Hypothalamus (tissue), 51 donors: ENCODE measurements at places on chromosomes 4 and X.

DNA sequence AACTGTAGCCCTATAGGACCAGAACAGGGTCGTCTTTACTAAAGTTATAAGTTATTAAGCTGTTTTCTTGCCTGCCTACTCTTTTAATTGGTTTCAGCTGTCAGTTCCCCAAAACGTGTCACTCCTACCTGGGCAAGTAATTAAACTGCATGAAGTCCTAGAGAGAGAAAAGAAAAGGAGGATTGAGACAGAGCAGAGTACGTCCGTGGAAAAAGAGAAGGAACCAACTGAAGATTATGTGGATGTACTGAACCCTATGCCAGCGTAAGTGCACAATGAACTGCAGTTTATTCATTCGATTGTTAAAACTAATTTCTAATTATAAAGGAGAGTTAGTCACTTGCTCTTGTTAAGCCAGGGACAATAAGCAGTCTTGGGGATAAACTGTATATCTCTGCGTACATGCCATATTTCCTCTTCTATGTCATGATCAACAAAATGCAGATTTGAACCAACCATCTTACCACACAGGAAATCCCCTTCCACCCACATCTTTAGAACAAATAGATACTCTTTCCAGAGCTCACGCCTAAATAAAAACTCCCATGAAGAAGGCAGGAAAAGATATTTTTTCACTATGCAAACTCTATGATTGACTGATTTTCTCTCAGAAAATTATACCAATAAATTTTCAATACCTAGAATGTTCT lies 22.8 kb downstream of the STAP1 start:
- no peak for DNase-seq

DNA sequence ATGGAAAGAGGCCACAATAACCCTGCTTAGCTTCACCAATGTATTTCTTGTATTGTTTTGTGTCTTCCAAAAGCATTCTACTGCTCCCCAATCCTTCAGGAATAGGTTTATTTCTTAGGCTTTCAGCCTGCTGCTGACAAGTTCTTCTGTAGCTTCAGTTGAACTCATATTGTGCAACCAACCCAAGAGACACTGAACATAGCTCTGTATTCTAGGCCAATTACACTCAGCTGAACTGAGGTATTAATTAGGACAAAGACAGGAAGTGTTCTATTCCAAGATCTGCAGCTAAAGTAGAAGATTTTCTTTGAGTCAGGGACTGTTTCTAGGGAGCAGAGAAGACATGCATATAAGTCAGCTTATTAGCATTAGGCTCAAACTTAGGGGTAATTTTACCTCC lies 151.8 kb downstream of the LHFPL1 start:
- no peak for DNase-seq

DNA sequence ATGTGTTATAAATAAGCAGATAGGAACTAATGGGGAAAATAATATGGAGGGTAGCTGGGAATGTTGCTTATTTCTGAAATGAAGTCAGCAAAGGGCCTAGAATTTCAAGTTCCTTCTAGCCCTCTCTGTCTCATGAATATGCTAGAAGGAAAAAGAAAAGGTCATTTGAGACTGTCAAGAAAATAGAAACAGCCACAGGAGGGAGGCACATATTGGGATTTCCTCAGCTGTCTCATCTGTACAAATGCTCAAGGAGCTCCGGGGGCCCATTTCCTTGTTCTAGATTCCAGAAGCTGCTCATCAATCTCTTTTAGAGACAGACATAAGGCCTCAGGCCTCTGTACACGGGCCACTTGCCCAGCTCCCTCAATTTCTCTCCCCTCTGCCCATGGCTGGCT lies 127.6 kb upstream of the ETNPPL start:
- no peak for DNase-seq

DNA sequence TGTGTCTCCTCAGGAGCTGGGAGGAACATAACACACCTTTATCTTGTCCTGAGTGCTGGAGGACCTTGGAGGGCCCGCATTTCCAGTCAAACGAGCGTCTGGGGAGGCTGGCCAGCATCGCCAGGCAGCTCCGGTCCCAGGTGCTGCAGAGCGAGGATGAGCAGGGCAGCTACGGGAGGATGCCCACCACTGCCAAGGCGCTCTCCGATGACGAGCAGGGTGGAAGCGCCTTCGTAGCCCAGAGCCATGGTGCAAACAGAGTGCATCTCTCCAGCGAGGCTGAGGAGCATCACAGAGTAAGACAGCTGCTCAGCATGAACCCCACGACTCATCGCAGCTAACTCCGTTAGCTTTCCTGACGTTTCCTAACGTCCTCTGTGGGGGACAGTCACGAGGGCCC lies 430 bp downstream of the TRIML1 start:
- no peak for DNase-seq

DNA sequence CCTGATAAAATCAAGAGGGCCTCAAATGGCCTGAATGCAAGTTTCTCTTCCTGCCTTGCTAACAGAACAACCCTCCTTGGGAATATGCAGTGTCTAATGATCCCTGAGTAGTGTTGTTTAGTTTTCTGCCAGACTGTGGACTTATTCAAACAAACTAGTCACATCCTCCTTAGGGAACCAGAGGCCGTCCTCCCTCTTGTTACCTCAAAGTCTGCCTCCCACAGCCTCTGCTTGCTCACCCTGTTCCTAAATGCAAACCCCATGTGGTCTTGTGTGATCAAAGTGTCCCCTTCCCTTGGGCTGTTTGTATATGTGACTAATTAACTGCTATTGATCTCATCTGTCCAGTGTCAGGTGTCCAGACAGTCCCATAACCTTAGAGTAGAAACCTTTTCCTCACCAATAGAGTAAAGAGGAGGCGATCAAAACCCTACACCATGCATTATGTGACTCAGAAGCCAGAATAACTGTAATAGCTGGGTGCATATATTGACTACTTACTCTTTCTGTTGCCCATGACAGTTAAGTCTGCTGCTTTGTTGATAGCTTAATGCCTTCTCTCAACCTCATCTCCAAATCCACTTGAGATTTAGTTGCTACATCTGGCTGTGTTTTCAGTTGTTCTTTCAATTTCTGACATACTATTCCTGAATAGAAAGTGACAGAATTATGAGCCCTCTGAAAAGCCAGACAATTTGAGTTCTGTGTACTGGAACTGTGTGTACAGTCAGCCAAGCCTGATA lies 473.0 kb upstream of the NWD2 start:
- DNase-seq, result no peak

- DNase-seq, result no peak
These were observed 184.1 kb upstream of the LNX1 start for GRCh38 chr4:53775381-53775780.

DNA sequence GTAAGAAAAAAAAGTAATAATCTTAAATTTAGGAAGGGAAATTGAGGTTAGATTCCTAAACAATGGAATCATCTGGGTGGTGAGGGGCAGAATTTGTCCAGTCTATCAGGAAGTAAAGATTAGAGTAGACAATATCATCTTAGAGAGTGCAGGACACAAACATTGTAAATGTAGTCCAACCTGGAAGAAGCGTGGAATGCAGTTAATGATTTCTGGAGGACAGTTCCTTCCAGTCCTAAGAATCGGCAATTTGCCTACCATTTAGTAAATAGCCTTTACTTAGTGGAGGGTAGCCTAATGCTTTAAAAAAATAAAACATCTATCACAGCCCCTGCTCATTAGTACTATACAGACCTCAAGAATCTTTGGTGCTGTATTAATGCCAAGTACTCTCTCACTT lies 147.5 kb upstream of the TTC29 start:
- DNase-seq, result no peak

DNA sequence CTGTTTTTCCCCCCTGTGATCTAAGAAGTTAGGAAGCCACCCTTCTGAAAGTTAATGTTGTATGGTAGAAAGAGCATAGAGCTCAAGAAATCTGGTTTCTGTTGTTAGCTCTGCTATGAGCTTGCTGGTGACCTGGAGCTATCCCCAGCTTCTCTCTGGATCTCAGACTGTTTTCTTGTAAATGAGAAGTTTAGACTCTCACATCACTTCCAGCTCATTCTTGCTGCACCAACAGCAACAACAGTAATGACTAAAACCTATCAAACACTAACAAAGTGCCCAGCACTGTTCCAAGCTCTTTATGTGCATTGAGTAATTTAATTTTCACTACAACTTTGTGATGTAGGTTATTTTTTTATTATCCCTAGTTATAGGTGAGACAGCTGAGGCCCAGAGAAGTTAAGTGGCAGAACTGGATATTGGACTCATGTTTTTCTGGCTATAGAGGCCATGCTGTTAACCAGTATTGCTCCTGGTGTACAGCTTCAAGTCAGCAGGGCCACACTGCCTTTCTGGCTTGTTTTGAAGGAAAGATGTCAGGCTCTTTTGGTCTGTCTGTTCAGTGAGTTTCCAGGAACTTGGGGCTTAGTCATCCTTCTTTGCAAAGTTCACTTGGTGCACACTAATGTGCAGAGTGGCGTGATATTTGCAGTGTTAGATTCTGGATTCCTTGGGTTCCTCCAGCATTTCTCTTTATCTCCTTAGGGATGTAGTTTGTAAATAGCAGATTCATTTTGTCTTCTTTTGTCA lies 27.8 kb upstream of the TMEM164 start:
- DNase-seq, result no peak

- DNase-seq, result no peak
These were observed 55.2 kb downstream of the TRMT44 start for GRCh38 chr4:8495803-8496202.

DNA sequence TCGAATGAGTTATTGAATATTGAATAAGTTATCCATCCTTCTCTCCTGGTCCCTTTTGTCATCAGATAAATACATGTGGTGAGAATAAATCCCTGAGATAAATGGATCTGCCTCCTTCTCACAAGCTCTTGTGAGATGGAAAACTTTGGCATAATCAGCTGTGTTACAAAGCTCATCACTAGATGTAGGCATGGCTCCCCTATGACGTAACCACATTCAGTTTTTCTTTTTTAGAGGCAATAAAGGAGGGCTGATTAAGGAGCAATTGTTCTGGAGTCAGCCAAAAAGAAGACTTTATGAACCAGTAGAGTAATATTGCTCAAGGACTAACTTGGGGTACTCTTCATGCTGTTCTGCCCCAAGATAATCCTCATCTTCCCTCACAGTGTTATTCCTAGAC lies 90.5 kb upstream of the GATB start:
- no peak for DNase-seq

DNA sequence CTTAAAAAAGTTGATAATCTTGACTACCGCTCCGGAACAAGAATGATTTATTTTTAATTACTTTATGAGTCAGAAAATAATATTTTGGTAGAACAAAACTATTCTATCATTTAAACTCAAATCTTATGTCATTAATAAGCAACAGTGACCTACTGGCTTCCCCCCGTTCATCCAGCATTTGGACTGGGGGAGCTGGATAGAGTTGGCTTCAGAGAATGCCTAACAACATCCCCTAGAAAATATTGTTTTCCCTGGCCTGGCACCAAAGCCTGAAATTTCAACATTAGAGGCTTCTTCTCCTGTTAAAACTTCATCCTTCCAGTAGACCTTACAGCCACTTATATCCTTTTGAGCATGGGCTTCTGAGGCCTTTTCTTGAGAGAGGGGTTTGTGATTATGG lies 55.7 kb upstream of the PDLIM3 start:
- no peak for DNase-seq

DNA sequence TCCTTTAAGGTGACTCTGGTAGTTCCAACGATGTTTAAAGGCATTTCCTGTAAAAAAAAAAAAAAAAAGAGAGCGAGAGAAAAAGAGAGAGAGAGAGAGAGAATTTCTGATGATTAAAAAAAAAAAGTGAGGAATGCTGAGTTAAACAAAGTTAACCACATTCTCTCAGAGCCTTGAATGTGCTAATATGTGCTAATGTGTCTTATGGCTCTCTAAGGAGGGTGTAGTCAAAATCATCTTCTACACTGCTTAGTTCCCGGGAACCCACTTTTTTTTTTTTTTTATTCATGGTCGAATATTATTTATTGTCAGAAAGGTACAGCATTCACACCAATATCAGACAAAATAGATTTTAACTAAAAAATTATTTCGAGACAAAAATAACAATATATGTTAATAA lies 111.7 kb downstream of the SNCA start:
- DNase-seq, result no peak

- no peak for DNase-seq
These were observed 180.9 kb downstream of the RASL11B start for GRCh38 chr4:53043055-53043454.

DNA sequence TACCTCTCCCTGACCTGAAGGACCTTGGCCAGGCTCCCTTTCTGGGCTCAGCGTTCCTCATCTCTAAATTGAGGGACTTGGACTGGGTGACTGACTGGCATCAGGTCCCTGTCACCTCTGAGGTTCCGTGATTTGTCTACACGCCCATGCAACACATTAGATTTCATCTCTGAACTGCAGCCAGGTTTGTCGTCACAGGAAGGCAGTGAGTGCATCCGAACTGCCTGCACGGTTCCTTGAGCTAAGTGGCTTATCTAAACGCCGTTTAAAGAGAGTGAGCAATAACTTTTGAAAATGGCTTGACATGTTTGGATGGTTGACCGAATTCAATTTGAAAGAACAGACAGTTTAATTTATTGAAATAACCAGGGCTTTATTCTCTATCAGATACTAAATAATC lies 70.1 kb downstream of the PCYT1B start:
- no peak for DNase-seq

DNA sequence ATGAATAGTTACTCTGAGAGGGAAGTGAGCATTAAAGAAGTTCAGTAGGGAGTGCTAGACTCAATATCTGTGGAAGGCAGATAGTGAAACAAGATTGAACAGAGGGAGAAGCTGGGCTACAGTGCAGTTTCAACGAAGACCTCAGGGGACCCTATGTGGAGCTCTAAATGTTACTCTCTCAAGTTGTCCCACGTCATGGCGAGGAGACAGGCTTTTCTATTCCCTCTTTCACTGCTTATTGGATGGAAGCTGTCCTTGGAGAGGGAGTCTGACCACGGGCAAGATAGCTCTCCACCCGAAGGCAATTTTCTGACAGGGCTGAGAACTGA lies 42.3 kb upstream of the CCSER1 start:
- DNase-seq, result no peak

DNA sequence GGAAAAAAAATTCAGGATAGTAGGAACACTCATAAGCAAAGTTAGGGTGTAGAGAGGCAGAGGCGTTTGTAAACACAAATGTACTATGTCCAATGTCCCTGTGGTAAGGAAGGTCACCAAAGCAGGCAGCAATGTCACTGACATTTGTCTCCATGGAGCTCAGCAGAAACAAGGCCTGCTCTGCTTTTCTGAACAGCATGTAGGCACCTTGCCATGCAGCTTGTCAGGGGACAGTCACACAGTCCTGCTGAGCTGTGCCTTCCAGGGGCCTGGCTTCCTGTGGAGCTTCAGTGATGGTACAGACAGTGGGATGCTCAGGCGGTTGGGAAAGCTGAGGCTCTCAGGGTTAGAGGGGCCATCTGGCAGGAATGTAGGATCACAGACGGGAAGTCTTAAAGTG lies 74.5 kb upstream of the HS3ST1 start:
- no peak for DNase-seq

DNA sequence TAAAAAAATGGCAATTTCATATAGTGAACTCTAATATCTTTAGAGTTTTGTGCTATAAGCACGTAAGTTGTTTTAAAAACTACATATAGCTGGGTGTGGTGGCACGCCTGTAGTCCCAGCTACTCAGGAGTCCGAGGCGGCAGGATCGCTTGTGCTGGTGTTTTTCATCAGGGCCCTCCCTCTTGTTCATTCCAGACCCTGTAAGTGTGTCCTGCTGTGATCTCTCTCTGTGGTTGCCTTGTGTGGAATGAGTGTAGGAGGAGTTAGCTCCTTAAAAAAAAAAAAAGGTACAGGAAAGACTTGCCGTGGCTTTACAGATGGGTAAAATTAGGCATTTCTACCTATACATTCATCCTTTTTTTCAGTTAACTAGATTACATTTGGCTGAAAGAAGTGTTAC lies 35.4 kb downstream of the RBBP7 start:
- no peak for DNase-seq
